ENCODE measurements at places on chromosomes 3 and 15.

GRCh38 chr3:127820221-127820825 lies 2.0 kb downstream of the MGLL start:
- DNase-seq = no peak

DNA sequence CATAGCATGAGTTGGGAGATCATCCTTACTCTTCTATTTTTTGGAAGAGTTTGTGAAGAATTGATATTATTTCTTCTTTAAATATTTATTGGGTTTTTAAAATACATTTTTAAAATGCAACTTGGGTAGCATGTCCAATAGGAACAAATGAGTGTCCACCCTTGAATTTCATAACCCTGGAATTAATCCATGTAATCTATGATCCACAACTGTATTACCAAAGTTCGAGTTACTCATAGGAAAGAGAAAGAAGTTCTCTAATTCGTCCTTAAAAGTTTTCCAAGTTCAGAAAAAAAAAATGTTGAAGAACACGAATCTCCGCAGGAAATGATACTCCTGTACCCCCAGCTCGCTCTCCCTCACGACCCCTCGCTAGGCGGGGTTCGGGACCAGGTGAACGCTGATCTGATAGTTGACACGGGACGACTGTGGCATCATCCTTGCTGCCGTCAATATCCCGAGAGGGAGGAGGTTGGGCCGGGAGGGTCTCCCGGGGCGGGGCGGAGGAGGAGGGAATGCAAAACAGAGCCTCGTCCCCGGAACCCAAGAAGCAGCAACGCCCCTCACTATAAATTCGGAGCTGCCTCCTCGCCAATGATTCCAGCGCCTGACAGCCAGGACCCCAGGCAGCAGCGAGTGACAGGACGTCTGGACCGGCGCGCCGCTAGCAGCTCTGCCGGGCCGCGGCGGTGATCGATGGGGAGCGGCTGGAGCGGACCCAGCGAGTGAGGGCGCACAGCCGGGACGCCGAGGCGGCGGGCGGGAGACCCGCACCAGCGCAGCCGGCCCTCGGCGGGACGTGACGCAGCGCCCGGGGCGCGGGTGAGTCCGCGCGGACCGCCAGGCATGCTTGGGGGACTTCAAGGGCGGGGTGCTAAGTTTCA lies at the start of gene AGTR1:
TSS of gene AGTR1 (plus strand) at position 598 of the 884 bp plus-strand sequence. CDS start 43,133 bp downstream, outside the sequence.
- DNase-seq = no peak

DNA sequence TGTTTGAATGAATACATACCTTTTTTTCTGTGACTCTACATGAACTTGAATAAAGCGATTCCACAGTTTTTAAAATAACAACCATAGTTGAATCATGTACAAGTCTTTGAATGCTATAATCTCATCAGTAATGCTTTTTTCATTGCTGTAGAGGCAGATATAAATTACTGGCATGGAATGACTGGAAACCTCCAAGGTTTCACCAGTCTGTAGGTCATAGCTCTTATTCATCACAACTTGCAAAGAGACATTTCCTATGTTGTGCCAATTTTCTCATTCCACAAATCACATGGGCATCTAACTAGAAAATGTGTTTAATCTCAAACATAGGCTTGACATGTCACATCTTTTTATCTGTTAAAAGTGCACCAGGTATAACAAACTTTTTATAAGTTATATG lies 407.1 kb upstream of the KCNMB2 start:
- DNase-seq = no peak

DNA sequence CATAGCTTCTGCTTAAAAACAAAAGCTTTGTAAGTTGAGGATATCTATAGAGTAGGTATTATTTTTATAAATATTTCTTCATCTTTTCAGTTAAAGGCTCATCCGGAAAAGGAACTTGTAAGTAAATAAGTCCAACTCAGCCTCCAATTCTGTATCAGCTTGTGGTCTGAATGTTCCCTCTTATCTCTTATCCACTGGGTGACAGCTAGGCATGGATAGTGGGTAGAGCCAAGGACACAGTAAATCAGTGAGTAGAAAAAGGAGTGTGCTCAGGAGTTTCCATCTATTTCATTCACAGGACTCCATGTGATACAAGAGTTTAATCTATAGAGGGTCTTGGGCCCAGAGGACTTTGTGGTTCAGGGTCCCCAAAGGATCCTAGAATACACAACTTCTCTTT lies 50.9 kb downstream of the FRMD5 start:
- DNase-seq = no peak

- DNase-seq = no peak
These were observed 292 bp downstream of the USP4 start for GRCh38 chr3:49339581-49339940.

GRCh38 chr3:134904241-134904771 lies 109.2 kb downstream of the EPHB1 start:
- no peak for DNase-seq

- peak; percentile 49 for DNase-seq
These were observed 12.3 kb downstream of the CPNE9 start for GRCh38 chr3:9715764-9716437.

DNA sequence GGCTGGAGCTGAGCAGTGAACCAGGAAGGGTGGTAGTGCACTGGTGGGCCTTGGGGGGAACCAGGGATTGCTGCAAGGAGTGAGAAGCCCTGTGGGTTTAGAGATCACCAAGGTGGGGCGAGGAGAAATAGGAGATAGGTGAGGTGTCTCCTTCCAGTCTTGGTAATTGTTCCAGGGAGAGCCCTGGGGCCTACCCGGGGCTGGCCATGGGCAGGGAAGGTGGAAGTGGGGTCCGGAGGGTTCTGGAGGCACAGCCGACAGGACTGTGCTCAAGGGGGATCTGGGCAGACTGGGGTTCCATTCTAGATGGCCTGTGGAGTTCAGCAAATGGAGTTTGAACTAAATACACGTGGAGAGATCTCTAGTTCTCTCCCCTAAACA lies 4.5 kb downstream of the CHST13 start:
- DNase-seq = no peak

DNA sequence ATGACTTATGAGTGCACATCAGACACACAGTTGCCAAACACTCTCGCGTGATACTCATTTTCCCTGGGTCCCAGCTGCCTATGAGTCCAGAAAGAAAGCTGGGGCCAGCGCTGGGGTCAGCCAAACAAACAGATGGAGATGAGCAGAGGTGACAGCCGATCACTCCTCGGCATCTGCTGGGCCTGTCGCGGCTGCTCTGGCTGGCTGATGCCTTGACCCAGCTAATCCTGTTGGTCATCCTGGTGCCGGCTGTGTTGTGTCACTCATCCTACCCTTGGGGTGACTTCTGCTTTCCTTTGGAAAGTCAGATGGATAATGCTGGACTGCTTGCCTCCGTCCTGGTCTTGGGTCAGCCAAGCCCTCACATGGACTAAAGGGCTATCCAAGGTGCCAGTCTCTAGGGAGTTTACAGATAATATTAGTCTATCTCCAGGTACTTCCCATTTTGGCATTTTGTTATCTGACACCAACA lies 105.3 kb upstream of the PDZRN3 start:
- no peak for DNase-seq

- no peak for DNase-seq
These were observed 79.0 kb downstream of the WDR76 start for GRCh38 chr15:43905755-43906154.

- peak; percentile 19 for DNase-seq
These were observed 22.8 kb downstream of the MESP1 start for GRCh38 chr15:89728254-89728653.

DNA sequence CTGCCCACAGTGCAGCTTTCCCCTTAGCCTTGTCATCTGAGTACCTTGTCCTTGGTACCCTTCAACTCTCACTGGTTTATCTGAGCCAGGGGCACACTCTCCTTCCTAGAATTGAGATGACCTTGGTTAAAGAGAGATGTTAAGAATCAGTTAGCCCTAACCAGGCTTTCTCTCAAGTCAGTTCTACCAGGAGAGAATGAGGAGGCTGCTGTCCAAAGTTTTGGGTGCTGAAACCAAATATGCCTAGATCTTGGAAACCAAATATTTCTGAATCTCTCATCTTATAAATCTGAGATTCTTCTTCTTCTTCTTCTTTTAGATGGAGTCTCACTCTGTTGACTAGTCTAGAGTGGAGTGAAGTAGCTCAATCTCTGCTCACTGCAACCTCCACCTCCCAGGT lies 12.0 kb upstream of the CTXND1 start:
- no peak for DNase-seq
